ENCODE measurements at places on chromosomes 2 and 18.

- DNase-seq: no peak
Measured at GRCh38 chr2:57546478-57546877, 500.1 kb upstream of the VRK2 start.

DNA sequence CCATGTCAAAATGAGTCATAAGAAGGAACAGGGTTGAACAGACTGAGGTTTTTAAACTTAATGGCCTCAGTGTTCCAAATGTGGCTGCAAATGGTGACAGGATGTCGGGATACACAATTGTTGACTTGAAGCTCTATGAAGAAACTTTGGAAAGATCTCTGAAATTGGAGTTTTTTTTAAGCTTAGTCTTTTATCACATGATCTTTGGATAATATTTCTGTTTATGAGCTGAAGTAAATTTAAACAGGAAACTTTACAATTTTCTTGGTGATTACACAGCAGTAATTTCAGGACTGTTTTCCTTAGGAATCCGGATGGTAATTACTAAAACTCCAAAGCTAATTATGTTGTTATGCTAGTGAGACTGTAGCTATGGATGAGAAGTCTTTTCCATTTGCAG lies 199.1 kb upstream of the NRXN1 start:
- no peak for DNase-seq

DNA sequence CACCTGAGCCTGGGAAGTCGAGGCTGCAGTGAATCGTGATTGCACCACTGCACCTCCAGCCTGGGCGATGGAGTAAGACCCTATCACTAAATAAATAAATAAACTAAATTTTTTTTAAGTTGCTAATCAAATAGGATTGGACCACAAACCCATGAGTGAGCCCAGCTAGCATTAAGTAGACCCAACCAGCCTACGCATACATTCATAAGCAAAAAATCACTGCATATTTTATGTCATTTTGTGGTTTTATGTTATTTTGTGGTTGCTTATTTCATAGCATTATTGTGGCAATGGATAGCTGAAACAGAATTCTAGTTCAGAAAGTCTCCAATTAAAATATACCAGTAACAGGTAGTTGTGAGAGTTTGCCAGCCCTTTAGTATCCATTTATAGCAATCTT lies 29.1 kb upstream of the ZC3H15 start:
- DNase-seq: peak; percentile 28

- DNase-seq: no peak
Measured at GRCh38 chr2:224041554-224041953, 2.5 kb upstream of the SERPINE2 start.

- DNase-seq: no peak
Measured at GRCh38 chr18:56112013-56112749, 524.2 kb upstream of the TCF4 start.
